ENCODE measurements at places on chromosomes 5 and 9.

- no peak for DNase-seq
These were observed 45.9 kb upstream of the GABRP start for GRCh38 chr5:170737591-170737990.

DNA sequence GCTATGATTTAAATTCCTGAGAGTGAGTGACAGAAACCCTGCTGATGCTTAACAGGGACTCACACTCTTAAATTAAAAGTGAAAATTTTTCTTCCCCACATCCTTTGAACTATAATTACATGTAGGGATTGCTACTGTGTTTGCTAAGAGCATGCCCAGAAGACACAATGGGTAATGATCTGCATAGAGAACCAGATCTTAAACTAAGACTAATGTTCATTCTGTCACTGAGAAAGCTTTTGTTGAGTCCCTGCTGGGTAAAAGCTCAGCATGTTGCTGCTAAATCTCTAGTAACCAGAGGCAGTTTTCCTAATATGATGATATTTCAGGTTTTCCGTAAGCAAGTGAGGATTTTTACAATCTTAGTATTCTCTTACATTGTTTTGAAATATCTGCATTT, 424.8 kb upstream of the SMC2 start:
- DNase-seq, result no peak

- DNase-seq, result no peak
These were observed 52.1 kb upstream of the PAPPA start for GRCh38 chr9:116101516-116101915.

GRCh38 chr9:35179347-35180280, 17.8 kb downstream of the UNC13B start:
- no peak for DNase-seq

GRCh38 chr9:2681981-2682380, 35.3 kb upstream of the KCNV2 start:
- no peak for DNase-seq

DNA sequence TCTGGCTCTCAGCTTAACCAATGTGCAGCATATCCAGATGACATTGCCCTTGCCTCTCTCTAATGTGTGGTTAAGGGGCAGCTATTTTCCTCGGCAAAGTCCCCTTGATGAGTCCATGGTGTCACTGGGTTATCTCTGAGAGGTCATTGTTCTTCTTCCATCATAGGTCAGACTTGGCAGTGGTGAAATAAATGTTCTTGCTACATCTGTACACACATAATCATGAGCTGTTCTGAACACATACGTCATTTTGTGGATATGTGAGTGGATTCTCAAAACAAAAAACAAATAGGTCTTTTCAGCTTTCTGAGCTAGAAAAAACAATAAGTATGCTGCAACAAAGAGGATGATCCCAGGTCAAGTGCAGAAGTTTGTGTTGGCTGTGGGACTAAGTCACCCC, 134.7 kb upstream of the PTPN3 start:
- DNase-seq, result no peak

- no peak for DNase-seq
These were observed 303.8 kb upstream of the PRR16 start for GRCh38 chr5:120160124-120160895.

DNA sequence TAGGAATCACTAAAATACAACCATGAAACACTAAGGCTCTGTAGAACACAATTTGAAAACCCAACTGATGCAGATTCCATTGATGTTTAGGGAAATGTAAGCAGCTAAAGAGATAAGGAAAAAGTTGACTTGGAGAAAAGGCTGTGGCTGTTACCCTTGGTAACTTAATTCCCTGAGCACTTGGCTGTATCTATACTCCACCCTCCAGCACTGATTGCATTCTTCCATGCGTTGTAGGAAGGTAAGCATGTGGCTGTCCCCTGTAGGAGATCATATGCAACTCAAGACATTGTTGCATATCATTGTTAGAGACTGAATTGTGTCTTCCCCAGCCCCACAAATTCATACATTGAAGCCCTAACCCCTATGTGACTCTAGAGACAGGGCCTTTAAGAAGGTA, 184.5 kb downstream of the CEMIP2 start:
- no peak for DNase-seq

DNA sequence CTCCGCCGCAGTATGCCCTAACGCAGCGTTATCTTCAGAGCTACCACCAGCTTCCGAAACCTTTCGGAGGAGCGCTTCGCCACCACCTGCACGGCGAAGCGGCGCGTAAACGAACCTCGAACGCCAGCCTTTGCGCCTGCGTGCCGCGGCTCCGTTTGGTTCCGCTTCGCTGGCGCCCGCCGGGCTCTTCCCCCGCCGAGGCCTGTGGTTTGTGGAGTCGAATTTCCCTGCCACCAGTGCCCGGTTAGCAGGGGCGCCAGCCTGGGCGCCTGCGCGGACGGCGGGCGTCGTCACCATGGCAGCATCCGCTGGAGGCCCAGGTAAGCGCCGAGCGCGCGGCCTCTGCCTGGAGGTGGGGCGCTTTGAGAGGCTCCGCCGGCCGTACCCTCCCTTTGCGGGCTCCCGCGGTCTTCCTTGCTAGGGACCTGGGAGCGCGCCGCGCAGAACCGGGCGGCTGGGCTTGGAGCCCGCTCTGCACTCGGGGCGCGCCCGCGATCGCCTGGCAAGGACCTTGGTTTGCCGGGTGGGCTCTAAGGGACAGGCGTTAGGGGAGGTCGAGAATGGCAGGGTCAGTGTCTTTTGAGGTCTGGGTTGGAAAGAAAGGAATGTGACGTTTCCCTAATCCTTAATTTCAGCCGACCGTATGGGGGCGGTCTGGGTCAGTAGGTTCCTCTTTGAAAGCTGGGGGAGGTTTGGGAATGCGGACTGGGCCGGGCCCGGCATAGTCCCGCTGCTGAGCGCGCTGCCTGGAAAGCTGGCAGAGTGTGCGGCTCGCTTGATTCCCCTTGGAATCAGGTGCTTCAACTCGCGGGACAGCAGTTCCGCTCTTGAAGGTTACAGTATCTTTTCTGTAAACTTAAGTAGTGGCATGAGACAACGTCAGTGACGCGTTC, at the start of gene FAM151B:
FAM151B (plus strand) TSS at position 272 of the 893 bp plus-strand sequence; CDS start at position 296, 24 bp downstream.
- DNase-seq, result peak; percentile 93

GRCh38 chr9:17865881-17866280, 287.0 kb downstream of the SH3GL2 start:
- no peak for DNase-seq

GRCh38 chr9:68619636-68620035, 79.0 kb upstream of the TMEM252 start:
- DNase-seq, result no peak

DNA sequence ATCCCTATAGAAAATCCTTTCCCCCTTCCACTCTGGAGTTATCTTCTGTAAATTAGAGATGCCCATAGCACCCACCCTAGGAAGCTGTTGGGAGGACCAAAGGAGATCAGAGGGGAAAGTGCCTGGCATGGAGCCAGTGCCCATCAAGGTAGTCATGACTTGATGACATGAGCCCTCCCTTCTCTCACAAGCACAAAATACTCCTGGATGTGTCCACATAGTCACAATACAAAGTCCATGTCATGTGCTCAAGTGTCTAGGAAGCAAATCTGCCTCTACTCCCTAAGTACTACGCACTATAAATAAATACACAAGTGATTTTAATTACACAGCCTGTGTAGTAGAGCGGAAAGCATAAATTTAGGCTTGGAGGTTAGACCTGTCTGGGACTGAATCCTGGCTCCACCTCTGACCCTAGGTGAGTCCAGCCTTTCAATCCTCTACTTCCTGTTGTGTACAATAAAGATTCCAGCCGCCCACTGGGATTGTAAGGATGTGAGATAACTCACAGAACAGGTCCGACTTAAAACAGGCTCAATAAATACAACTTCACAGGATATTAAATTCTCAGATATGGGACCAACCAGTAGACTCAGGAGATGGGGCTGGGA, 30.6 kb downstream of the TTC39B start:
- no peak for DNase-seq

DNA sequence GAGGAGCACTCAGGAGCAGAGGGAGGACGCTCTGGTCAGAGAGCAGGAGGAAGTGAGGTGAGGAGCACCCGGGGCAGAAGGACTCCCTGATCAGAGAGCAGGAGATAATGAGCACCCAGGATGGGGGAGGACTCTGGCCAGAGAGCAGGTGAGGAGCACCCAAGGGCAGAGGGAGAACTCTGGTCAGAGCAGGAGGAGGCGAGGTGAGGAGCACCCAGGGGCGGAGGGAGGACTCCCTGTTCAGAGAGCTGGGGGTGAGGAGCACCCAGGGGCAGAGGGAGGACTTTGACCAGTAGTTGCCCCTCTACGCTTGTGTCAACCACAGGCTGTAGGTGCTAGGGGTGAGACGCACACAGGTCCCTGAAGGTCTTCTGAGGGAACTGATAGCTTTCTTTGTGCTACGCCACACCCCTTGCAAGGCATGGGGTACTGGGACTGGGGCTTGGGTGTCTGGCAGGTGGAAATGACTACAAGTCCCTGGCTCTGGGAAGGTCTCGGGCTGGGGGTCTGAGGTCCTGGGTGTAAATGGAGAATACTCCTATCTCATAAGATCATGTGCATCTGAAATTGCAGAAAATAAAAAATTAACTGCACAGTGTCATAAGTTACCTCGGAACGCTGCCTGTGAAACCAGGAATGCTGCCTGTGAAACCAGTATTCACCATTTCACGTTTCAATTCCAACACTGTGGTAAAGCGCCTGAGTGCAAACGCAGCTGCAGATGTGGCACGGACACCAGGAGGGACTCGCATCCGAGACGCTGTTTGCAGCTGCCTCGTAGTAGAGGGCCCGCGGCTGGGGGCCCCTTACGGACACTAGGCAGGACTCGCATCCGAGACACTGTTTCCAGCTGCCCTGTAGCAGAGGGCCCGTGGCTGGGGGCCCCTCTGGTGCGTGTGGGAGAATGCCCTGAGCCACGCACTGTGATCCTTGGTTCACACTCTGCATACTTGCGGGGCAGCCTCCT, 27.0 kb upstream of the SLC6A3 start:
- DNase-seq, result no peak

- DNase-seq, result no peak
These were observed 33.2 kb downstream of the MED27 start for GRCh38 chr9:132046456-132046855.

- no peak for DNase-seq
These were observed 481.1 kb upstream of the RORB start for GRCh38 chr9:74016004-74016403.

DNA sequence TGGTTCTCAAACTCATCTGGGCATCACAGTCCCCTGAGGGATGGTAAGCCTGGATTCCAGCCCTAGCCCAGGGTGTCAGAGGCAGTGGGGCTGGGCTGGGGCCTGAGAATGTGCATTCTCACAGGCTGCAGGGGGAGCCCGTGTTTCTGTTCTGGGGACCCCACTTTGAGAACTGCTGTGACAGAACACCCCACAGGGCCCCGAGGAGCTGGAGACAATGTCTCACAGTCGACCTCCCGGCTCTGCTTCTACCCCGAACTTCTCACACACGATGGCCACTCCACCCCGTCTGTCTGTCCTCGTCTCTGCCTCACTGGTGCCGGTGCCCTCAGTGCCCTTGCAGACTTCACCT, 130.0 kb downstream of the CACNA1B start:
- no peak for DNase-seq

DNA sequence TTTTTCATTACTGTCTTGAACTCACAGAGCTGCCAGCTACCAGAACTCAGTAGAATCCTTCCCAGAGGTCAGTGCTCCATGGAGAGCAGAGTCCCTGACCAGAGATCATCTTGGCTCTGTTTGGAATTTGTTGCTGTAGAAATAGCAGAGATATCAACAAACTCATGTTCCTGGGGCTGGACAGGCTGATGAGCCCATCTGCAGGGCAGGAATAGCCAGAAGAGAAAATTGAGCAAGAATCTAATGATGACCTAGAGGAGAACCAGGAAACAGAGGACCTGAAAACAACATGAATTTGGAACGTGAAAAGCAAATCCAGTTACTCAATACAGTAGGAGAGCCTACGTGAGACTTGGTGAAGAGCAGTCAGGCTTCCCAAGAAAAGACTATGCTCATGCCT, 437.8 kb downstream of the PLK2 start:
- no peak for DNase-seq

DNA sequence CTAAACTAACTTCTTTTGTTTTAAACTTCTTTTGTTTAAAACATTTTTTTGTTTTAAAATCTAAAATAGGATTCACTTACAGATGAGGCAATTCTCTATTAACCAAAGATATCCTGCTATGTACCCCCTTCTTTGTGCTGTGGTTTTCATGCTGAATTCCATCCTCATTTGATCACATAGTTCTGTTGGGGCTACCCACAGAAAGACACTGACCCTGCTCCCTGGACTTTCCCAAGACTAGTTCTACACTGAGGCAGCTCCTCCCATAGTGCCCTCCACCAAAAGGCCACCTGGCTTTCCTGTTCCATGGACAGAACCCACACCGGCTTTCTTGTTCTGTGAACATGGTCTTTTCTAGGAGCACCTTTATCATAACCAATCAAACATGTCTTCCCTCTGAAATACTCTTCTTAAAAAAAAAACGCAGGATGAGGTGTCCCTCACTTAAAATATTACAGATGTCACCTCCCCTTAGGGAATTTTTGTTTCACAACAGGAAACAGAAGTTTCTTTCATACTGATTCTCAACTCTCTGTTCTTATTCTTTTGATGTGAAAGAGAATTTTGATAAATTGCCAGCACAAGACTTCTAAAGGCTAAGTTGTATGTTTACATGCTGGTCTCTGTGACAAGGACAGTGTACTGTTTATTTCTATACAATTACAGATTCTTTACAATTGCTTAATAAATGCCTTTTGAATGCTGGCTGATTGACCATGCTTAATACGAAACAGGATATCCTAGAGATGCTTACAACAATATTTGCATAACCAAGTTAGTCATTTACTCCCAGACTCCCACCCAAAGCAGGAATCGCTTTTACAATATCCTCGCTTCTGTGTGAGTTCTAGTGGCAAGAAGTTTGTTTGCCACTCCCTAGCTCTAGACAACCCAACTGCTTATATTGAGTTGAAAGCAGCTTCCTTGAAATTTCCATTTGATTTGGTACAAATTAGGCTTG, 300.4 kb downstream of the DTWD2 start:
- DNase-seq, result no peak

DNA sequence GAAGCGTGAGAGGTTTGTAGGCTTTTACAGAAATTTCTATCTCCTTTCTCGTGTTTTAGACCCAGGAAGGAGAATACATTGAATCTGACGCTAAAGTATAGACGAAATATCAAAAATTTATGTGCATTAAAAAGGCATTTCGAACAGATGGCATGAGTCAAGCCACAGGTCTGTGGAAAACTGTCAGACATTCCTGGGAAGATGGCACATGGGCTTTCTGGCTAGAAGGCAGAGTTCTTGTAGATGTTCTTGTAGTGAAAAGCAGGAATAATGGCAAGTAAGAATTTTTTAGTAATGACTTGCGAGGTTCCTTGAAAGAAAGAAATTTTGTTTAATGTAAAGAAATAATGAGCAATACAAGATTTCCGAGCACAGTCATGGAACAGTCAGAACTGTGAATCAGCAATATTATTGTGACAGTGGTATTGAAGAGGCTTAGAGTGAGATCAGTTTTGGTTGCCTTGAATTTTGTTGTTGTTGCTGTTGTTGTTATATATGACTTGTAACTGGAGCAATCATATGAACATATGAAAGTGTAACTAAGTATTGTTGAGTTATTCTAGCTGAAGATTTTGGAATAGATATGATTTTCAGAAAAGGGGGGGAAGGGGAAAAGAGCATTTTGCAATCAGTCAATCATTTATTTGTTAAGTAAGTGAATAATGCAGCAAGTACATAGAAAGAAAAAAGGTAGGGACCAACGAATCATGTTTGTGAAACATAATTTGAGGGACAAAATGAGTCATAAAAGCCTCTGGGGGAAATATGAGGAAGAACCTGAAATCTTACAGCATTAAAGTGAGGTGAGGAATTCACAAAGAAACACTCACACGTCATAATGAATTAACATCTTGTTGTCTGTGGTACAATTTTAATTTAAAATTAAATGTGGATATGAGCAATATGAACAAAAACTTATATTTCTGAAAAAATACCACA, 339.0 kb upstream of the CTNND2 start:
- DNase-seq, result no peak

Data from RKO (cell line).